ENCODE measurements at places on chromosomes 2 and 18.

- DNase-seq, result no peak
Measured at GRCh38 chr18:50057009-50057408, 137.9 kb downstream of the MYO5B start.

GRCh38 chr2:232332940-232333259 is 45.7 kb upstream of the ALPP start:
- DNase-seq, result no peak

DNA sequence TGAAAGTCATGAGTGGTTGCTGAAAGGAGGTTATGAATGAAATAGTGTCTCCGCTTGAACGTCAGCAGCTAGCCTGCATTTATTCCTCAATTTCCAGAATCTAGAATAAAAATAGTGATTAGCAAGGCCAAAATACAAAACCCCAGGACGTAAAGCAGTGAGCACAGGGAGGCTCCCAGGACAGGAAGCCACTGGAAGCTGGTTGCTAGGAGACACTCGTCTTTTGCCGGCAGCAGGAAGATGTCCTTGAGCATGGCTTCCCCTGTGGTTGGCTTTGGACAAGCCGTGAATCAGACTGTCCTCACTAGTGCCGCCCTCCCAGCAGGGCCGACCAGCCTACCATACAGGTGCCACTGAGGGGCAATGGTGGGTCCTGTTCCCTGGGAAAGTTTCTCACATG is 374.4 kb downstream of the MTX2 start:
- DNase-seq, result no peak

DNA sequence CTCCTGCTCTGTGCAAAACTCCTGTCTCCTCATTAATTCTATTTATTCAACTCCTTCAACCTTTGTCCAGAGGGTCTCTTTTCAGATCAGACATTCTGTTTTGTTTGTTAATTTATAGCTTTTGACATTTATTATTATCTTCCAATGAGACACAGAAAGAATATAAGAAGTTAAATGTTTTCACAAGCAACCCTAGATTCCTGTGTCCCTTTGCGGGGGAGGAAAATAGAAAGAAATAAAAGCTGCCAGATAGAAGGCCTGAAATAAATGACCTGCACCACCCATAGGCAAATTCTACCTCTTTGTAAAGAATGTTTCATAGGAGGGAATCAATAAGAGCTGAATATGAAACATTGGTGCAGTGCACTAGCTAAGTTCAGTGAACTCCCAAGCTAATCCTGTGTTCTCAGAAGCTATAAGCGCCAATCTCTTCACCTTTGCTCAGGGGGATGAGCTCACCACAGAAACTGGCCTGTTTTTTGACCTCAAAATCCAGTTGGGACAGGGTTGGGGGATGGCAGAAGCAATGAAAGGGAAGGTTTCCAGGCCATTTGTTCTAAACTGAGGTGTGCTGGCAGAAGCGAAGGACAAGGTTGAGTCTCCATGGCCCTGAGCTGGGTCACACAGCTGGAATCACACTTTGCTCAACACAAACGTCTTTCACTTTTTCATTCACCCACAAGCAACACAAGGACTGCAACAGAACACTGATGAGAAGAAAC is 258.6 kb downstream of the NRXN1 start:
- DNase-seq, result no peak

- no peak for DNase-seq
Measured at GRCh38 chr2:197285361-197285760, 25.2 kb downstream of the ANKRD44 start.

DNA sequence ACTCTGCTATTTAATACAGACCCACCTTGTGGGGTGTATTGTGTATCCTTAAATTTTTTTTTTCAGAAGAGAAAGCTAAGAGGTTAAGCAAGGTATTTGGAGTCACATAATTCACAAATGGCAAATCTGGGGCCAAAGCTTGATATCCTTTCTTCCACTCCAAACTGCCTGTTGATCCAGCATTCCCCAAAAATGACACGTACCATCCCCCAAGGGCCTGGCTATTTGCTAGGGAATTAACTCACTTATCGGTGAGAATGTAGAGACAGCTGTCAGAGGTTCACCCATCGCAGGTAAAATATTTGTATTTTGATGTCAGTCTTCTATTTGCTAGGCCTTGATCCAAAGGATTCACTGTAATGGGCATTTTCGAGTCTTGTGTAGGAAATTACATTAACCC is 103.6 kb upstream of the FZD7 start:
- DNase-seq, result no peak

GRCh38 chr2:6937582-6937981 is 20.4 kb downstream of the RNF144A start:
- DNase-seq, result no peak

DNA sequence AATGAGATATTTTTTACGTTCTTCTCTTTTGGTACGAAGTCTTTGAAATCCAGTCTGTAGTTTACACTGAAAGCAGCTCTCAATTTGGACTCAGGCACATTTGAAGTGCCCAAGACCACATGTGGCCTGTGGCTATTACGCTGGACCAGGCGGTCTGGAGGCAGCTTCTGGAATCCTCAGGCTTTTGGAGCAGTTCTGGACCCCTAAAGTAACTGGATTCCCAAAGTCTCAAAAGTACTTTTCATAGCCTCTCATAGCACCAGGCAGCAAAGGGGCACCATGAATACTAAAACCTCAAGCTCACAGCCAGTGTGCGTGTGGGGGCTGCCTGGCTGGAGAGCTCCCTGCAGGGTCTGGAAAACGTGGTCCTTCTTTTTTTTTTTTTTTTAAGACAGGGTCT is 119.0 kb downstream of the SMAD7 start:
- DNase-seq, result no peak

- DNase-seq, result no peak
Measured at GRCh38 chr18:3172097-3172496, 47.7 kb downstream of the MYOM1 start.
